Activated CD4-positive, alpha-beta memory T cell treated with anti-CD3 and anti-CD28 coated beads, Interleukin-2, amount 10 ng/mL, durations not matched to agents 7 days and 5 days (primary cell): ENCODE measurements at places on chromosomes 1 and 21.

DNA sequence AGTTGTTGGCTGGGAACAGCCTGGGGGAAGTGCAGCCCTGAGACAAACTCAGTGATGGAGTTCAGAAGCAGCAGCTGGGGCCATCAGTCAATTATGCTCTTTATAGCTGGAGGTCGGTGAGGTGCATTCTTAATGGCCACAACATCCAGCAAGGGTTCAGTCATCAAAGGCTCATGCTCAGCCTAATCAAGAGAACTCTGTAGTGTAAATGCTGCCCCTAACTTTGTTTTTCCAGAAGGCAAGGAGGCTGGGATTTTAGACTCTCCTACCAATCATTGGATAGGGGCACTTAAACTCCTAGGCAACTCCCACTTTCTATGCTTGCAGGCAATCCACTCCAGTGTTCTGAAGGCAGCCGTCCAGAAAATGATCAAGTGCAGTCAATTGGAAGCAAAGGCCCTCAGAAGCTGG is 15.0 kb upstream of the RGS4 start:
- DNase-seq = no peak

DNA sequence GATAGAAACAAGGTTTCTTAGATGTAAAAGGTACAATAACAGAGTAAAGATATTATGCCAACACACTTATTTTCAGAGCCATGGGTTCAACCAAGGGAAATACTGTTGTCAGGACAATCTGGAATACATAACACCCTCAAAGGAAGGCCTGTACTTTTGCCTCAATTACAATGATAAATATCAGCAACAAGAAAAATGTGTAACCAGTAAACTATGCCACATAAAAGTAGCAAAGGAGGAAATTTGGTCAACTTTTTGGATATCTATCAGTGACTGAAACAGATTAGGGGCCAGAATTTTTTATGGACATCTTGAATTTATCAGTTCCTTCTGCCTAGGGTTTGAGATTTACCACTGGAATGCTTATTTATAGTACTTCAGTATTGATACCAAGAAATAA is 24.6 kb upstream of the RAP1GAP start:
- no peak for DNase-seq

DNA sequence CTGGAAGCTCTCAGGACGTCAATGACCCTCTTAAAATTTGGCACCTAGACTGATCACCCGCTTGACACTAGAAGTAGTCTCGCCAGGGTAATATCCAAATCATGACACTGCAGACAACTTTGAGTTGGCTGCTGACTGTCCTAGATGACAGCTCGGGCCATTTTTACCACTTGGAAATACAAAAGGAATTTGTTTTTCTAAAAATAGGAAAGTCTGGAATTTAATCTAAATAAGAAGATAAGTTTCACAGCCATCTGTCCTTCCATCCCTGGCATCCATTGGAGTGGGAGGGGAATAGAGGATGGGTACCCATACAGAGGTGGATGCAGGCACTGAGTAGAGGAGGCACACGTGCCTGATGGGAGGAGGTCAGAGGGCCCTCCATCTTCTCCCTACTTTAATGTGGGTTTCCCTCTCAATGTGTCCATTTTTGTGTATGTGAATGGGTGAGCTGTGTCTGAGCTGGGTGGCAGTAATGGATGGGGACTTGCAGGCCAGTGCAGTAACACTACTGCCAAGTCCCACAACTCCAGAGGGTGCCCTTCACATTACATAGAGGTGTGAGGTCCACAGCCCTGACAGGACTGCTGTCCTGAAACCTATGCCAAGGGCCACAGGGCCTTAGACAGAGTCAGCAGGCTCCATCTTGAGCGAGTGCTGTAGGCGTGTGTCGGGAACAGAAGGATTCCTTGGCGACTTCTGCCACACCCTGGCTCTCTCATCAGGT is 104.8 kb upstream of the IPO9 start:
- no peak for DNase-seq

GRCh38 chr1:117754061-117754969 is 148.5 kb downstream of the TENT5C start:
- DNase-seq = peak; percentile 52

GRCh38 chr1:24952413-24952841 is 22.4 kb upstream of the RUNX3 start:
- peak; percentile 65 for DNase-seq

DNA sequence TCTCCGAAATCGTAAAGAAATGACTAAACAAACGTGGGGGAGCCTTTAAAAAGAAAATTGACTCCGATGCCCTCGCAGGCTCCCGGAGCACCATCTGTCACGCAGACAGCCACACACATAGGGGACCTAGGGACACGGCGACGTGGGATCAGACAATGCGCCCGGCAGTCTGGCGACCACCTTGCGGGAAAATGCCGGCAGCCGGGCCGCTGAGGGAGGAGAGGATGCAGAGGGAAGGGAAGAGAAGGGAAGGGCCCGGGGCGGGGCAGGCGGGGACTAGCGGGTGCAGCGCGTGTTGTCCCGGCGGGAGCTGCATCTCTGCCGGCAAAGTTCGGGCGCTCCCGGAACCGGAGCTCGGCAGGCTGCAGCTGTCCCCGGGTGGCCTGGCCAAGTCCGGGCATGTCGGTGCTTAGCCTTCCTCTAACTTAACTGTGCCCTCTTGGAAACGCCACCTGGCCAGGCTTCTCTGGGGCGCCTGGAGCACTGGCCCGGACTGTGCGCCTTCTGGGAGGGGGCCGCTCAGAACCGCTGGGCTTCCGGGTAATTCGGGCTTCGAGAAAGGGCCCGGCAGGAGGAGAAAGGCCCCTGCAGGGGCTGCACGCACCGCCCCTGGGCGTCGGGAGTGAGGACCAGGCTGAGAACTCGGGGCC is 1.8 kb downstream of the NHLH2 start:
- DNase-seq = no peak

- no peak for DNase-seq
These were observed 21.0 kb downstream of the EXO1 start for GRCh38 chr1:241869022-241869421.

DNA sequence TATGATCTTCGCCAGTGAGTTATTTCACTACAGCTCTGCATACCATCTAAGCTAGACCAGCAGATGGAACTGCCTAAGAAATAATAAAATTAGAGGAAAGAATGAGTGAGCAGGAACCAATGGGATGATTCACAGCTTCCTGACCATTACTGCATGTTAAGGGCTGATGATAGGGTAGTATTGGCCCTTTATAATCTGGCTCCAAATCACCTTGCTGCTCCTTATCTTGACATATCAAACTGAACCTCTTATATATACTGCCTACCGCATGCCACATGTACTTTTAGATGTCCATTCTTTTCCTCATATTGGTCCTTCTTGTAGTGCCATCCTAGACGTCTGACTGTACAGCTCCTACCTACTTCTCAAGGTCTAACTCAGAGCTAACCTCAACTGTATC is 524.4 kb downstream of the DPYD start:
- no peak for DNase-seq

DNA sequence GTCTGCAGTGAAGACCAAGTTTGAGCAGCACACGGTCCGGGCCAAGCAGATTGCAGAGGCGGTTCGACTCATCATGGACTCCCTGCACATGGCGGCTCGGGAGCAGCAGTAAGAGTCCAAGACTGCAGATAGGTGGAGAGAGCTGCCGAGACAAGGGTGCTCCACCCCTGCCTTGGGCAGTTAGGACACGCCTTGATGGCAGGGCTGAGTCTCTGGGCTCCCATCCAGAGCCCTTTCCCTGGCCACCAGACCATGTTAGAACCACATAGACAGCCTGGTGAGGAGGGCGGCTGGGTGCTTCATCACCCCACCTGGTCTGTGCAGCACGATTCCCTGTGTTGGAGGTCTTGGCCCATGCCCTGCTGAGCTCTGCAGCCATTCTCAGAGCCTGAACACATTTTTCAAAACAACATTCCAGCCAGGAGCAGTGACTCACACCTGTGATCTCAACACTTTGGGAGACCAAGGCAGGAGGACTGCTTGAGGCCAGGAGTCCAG is 17.3 kb upstream of the MIIP start:
- DNase-seq = no peak

GRCh38 chr21:42847051-42847707 is 32.2 kb downstream of the WDR4 start:
- no peak for DNase-seq
